ENCODE measurements at places on chromosomes 5 and 9.

DNA sequence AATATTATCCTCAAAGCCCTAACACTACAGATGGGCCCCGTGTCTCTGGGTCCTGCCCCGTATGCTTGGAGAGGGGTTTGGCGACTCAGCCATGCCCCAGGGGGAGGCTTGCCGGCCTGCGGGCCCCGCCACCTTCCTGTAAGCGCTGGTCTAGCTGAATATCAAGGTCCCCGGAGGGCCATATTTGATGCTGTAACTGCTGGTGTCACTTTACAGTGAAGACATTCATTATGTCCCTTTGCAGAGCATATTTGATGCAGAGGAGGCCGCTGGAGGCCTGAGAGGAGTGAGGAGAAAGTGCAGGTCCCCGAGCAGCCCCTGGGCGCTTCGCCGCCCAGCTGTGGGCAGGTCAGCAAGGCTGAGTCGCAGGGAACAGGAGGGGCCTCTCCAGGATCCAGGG, 16.8 kb downstream of the IRX4 start:
- DNase-seq, result no peak

- DNase-seq, result no peak
Measured at GRCh38 chr5:136216230-136216629, 23.3 kb upstream of the SMIM32 start.

GRCh38 chr9:71368157-71368556, 246.7 kb upstream of the TRPM3 start:
- no peak for DNase-seq

DNA sequence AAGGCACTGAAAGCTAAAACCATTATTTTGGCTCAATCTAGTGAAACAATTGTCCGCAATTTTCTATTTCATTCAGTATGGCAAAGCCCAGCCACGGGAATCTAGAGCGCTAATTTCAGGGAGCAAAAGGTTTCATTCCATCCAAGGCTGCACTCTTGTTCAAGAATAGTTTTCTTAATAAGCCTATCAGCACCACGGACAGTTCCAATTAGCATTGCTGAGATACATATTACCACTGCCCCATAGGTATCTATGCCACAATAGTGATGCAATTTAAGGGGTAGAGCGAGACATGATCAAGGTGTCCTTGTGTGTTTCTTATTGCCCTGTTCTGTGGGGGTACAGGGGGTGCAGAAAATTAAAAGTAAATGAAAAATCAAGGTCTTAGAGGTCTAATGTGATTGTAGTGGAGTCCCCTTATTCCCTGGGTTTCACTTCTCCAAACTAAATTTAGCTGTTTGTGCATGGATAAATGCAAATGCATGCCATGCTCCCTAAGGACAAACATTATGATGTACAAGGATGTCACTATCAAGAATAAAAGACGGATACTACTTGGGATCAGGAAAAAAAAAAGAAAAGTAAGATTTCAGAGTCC, 45.5 kb downstream of the SPOCK1 start:
- no peak for DNase-seq

DNA sequence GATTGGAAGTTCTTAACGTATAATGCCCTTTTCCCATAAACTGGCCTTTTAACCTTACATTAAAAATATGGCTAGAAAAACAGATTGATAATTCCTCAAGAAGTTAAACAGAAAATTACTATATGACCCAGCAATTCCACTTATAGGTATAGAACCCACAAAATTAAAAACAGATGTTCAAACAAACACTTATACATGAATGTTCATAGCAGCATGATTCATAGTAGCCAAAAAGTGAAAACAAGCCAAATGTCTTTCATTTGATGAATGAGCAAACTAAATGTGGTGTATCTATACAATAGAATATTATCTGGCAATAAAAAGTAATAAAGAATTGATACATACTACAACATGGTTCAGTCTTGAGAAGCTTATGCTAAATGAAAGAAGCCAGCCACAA, 35.5 kb downstream of the POU5F2 start:
- no peak for DNase-seq

Data from stimulated activated CD8-positive, alpha-beta memory T cell treated with anti-CD3 and anti-CD28 coated beads, Interleukin-4, amount 100 ng/mL, for 1 hour (primary cell).